ENCODE measurements at places on chromosomes 12 and 14.
A peak's percentile ranks its signal among the peaks of the same experiment; 100 is the strongest.

- no peak for DNase-seq
Measured at GRCh38 chr12:65657635-65658034, 166.6 kb upstream of the HMGA2 start.

GRCh38 chr14:73459959-73460358 lies 1.6 kb upstream of the NUMB start:
- DNase-seq: no peak

DNA sequence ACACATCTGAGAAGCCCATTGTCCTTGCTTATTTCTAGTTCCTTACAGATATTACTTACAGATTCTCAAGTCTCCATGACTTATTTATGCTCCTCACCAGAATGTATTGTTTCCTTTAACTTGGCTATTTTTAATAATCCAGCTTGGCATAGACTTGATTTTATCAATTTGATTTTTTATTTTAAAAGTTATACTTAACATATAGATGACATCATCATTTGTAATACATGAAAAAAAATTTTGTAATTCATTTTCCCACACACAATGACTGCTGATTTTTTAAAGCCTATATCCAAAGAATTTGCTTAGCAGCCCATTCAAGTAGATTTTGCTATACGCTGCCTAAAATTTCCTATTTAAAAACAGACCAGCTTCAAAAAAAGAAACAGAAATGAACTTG lies 39.8 kb downstream of the PTPRR start:
- no peak for DNase-seq

- DNase-seq: no peak
Measured at GRCh38 chr12:58186914-58187313, 245.5 kb downstream of the ATP23 start.

DNA sequence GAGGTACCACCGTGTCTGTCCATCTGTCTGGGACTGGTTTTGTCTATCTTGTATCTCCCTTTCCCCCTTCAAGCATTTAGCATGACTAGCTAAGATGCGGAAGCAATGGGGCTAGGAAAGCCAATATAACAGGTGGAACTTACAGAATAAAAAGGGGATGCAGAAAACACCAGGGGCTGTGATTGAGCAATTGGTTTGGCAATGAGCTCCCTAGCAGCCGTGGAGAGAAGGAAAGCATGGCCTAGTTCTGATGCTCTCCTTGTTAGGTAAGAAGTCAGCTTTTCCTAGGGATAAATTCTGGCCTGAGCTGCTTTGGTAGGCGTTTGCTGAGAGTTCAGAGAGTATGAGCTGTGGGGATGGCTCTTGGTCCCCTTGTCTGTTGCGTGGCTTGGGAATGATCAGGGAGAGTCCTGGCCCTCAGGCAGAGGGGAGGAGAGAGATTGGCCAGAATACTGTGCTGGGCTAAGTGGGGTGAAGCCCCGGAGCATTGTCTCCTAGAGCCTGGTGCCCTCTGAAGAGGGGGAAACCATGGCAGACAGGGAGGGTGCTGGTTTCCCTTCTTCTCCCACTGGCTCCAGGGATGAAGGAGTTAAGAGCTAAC lies 7.1 kb downstream of the SETD1B start:
- no peak for DNase-seq

DNA sequence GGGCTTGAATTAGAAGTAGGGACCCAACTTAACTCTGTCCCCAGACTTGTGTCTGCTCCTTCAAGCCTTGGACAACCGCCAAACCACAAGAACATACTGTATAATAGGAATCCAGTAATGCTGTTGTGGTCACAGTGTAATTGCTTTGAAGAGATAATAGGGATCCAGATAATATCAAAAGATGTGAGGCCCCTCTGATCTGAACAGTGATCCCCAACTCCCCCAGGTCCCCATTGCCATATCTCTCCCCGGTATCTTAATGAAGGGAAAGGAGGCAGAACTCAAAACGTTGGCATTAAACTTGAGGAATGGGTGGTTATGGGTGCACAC lies 8.5 kb upstream of the PLEKHH1 start:
- DNase-seq: no peak

GRCh38 chr14:77158882-77159255 lies 17.3 kb upstream of the ZDHHC22 start:
- DNase-seq: no peak

GRCh38 chr12:1583421-1584078 lies 10.8 kb downstream of the FBXL14 start:
- peak; percentile 93 for DNase-seq

DNA sequence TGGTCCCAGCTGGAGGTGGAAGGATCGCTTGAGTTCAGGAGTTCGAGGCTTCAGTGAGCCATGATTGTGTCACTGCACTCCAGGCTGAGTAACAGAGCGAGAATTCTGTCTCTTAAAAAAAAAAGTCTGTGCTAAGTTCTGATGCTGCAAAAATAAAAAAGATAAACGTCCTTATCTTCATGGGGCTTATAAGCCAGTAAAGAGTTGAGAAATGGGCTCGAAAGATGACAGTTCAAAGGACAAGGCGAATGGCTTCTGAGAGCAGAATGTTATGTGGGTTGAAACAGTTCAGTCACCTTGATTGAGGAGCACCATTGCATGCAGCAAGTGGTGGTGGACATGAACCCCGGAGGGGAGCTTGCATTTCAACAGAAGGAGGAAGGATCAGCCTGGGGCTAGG lies 4.7 kb downstream of the TSPAN9 start:
- no peak for DNase-seq

DNA sequence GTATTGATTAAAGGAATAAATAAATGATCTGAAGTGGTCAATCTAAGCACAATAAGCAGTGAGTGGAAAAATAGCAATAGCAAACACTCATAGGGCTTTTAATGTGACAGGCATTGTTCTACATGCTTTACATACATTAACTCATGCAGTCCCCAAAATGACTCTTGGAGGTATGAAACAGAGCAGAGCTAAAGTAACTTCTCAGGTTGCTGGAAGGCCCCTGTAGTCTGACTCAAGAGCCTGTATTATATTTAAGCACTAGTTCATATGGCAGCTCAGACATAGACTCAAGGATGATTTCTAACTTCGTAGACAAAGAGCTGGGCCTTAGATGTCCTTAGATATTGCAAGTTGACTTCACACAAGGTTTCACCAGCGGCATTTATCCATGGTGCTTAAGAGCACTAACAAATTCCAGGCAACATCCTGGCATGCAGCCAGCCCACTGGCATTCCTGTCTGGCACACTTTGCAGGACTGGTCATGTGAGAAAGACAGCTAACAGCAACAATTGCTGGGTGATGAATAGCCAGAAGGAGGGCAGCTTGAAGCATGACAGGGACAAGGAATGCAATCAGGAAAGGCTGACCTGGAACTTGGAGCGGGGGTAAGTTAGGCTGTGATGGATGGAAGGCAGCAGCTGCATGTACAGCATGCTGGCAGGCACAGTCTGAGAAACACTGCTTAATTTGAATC lies 22.9 kb upstream of the KTN1 start:
- DNase-seq: no peak

- no peak for DNase-seq
Measured at GRCh38 chr14:69518289-69519101, 34.0 kb downstream of the PLEKHD1 start.

GRCh38 chr12:57539134-57539768 lies 7.7 kb downstream of the DCTN2 start:
- DNase-seq: no peak

- DNase-seq: no peak
Measured at GRCh38 chr14:77106666-77107065, 8.6 kb downstream of the CIPC start.

DNA sequence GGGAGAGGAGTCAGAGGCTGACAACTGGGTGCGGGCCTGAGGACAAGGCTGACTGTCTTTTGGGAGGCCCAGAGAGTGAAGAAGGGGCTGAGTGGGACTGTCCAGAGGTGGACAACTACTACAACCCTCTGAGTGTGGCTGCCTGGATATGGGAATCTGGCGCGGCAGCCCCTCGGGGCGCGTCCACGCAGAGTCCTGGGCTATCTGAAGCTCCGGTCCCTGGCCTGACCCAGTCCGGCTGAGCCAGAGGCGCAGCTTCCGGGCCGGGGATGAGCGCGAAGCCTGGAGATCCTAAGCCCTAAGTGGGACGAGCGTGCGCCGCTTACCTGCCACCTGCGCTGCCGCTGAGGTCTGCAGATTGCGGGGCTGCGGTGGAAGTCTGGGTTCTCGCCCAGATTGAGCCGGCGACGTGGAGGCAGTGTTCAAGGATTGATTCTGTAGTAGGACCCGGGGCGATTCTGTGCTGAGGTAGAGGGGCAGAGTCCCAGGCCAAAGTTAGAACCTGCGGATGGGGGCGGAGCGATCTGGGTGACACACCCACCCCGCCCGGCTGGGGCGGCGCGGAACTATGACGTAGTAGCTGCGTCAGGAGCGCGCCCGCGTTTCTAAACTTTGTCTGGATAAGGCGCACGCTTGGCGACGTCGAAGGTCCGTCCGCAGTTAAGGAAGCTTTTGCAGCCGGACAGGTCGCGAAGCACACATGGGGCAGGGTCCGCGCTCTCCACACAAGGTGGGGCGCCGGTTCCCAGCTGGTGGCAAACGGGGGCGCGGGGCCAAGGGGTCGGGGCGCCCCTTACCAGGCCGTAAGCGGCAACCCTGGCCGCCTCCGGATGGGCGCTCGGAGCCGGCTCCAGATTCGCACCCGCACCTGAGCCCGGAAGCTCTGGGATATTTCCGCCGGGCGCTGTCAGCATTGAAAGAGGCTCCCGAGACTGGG lies at the start of the genes DHRS1 and NOP9:
Gene DHRS1 (minus strand): TSS at position 526 of the 937 bp plus-strand sequence. CDS start 674 bp downstream, outside the sequence.
Gene NOP9 (plus strand): TSS at position 596 of the 937 bp plus-strand sequence. CDS start 105 bp downstream, at position 701.
- peak; percentile 95 for DNase-seq

DNA sequence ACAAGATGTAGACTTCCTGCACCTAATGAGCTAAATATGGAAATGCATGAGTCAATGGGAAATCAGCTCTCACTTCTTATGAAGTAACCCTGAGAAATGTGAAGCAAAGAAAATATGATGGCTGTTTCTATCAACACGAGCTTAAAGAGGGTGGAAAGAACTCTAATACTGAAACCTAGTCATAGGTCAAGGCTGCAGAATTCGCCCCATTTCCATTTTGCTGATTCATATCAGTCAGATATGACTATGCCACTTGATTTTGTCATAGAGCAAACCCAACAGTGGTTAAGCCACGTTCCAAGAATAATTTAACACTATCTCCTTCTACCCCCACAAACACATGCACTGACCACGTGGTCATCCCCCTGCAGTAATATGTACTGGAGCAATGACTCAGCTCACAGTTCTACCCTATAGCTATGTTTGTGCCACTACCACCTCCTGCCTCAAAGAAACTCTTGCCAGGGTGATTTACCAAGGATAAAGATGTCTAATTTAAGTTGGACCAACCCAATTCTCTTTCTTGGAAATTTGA lies 157.5 kb downstream of the TMTC3 start:
- peak; percentile 69 for DNase-seq

Measured in suppressor macrophage treated with lipopolysaccharide for 4 hours (primary cell).